ENCODE measurements at places on chromosomes 5 and 9.

- no peaks in the 10 kb centered on the region for H3K4me1 ChIP-seq
- DNase-seq = no peak
- H3K27ac ChIP-seq = no peak overlapping the region
- no peak overlapping the region for H3K4me3 ChIP-seq
- no peaks in the 10 kb centered on the region for H3K36me3 ChIP-seq
Measured at GRCh38 chr5:10671041-10672008, 89.7 kb downstream of the DAP start.

- peaks cover 5% of the 10 kb centered on the region for H3K27me3 ChIP-seq
- no peaks in the 10 kb centered on the region for H3K36me3 ChIP-seq
- H3K4me1 ChIP-seq = no peaks in the 10 kb centered on the region
Measured at GRCh38 chr9:84394036-84394435, 53.5 kb upstream of the SLC28A3 start.

DNA sequence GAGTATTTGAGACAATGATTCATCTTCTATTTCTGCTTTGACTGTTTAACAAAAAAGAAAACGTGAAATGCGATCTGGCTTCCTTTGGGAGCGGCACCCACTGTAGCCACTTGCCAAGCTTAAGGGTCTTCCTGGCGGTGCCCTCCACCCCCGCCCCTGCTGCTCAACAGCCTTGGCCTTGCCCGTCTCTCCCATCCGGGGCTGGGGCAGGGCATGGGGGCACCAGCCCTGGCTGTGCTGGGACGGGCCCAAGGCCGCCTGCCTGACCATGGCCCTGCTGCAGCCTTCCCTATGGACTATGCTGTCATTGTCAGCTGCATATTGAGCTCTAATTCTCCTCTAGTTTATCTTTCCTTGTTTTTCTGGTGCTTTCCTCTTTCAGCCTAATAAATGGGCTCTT, 115.8 kb upstream of the CACNA1B start:
- H3K36me3 ChIP-seq = peaks cover 64% of the 10 kb centered on the region
- peaks cover 13% of the 10 kb centered on the region for H3K4me1 ChIP-seq
- DNase-seq = no peak
- H3K27me3 ChIP-seq = no peaks in the 10 kb centered on the region
- no peak overlapping the region for H3K27ac ChIP-seq

- no peaks in the 10 kb centered on the region for H3K36me3 ChIP-seq
- no peak overlapping the region for H3K4me3 ChIP-seq
- no peak for DNase-seq
Measured at GRCh38 chr9:8637626-8638025, 838.0 kb upstream of the DMAC1 start.

DNA sequence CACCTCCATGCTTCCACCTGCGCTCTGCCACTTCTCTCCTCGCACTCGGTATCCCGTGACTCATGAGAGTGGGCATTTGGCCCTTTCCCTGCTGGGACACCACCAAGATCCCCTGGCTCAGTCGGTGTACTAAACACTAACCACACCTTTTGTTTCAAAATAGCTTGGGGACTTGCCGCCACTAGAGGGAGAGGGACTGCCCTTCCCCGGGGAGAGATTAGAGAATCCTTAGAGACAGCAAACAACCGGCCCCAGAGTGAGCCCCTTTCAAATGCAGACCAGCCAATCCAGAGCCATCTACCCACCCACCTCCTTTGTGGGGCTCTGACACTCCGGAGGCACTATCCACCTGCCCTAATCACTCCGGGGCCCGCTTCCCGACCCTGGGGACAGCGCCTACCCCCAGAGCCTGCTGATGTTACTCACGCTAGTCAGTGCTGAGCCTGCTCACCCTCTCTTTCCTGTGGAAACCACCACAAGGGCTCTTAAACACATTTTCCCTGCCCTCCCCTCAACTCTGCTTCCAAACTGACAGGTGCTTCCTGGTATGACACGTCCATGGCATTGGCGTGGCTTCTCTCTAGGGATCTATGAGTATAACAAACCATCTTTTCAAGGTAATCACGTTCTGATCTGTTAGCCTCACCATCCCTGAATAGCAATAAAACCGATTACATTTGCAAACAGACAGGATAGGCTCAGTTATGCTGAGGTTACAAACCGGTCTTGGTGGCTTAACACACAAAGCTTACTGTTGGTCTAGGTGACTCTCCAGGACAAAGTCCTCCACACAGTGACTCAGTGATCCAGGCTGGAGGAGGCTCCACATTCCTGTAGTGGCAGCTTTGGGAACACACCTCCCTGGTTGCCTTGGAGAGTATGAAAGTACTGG, 180.1 kb upstream of the MVB12B start:
- no peaks in the 10 kb centered on the region for H3K36me3 ChIP-seq
- peaks cover 3% of the 10 kb centered on the region for H3K4me1 ChIP-seq
- no peak overlapping the region for H3K4me3 ChIP-seq
- H3K27me3 ChIP-seq = peaks cover 57% of the 10 kb centered on the region
- no peak overlapping the region for H3K27ac ChIP-seq

DNA sequence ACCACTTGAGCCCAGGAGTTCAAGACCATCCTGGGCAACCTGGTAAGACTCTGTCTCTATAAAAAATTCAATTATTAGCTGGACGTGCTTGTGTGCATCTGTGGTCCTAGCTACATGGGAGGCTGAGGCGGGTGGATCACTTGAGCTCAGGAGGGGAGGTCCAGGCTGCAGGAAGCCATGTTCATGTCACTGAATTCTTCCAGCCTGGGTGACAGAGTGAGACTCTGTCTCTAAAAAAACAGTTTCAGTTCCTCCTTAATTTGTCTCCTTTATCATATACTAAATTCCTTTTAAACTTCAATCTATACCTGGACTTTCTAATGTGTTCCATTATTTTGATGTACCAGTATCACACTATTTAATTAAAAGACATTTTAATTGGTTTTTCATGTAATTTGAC, 422.2 kb upstream of the TLE4 start:
- no peak for DNase-seq
- peaks cover 3% of the 10 kb centered on the region for H3K4me1 ChIP-seq
- H3K27me3 ChIP-seq = no peaks in the 10 kb centered on the region
- no peak overlapping the region for H3K27ac ChIP-seq
- no peak overlapping the region for H3K4me3 ChIP-seq

- no peak for DNase-seq
- H3K4me3 ChIP-seq = no peak overlapping the region
- no peaks in the 10 kb centered on the region for H3K36me3 ChIP-seq
- H3K4me1 ChIP-seq = peaks cover 4% of the 10 kb centered on the region
- no peak overlapping the region for H3K27ac ChIP-seq
- peaks cover 5% of the 10 kb centered on the region for H3K27me3 ChIP-seq
Measured at GRCh38 chr9:99449726-99450125, 227.6 kb downstream of the SEC61B start.

- H3K27me3 ChIP-seq = no peaks in the 10 kb centered on the region
- H3K27ac ChIP-seq = peak overlapping the region; percentile 14
- H3K4me1 ChIP-seq = peaks cover 35% of the 10 kb centered on the region
- DNase-seq = no peak
Measured at GRCh38 chr5:124648902-124649467, 97.5 kb downstream of the ZNF608 start.

GRCh38 chr9:37454238-37454637, 11.0 kb downstream of the ZBTB5 start:
- H3K4me1 ChIP-seq = peaks cover 54% of the 10 kb centered on the region
- H3K4me3 ChIP-seq = no peak overlapping the region
- peaks cover 6% of the 10 kb centered on the region for H3K36me3 ChIP-seq
- no peaks in the 10 kb centered on the region for H3K27me3 ChIP-seq
- no peak overlapping the region for H3K27ac ChIP-seq

GRCh38 chr5:157516006-157516405, 56.0 kb downstream of the NIPAL4 start:
- no peaks in the 10 kb centered on the region for H3K36me3 ChIP-seq
- H3K27ac ChIP-seq = peak overlapping the region; percentile 22
- H3K4me3 ChIP-seq = no peak overlapping the region
- no peaks in the 10 kb centered on the region for H3K27me3 ChIP-seq
- no peak for DNase-seq

DNA sequence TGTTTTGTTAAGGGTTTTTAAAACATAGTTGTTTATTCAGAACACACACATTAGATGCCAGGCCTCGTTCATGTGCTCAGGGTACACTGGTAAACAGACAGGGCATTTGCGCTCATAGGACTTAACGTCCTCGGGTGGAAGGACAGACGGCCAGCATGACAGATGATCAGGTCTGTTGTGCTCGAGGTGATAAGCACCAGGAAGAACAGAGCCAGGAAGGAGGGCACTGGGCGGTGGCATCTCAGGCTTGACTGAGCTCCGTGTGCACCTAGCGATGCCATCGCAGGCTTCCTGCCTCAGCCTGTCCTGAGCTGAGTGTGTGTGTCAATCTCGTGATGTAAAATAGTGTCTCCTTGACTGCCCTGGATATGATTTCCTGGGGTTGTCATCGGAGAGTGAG, 96.5 kb downstream of the EHMT1 start:
- H3K27ac ChIP-seq = no peak overlapping the region
- H3K4me1 ChIP-seq = peaks cover under 1% of the 10 kb centered on the region
- H3K4me3 ChIP-seq = no peak overlapping the region

DNA sequence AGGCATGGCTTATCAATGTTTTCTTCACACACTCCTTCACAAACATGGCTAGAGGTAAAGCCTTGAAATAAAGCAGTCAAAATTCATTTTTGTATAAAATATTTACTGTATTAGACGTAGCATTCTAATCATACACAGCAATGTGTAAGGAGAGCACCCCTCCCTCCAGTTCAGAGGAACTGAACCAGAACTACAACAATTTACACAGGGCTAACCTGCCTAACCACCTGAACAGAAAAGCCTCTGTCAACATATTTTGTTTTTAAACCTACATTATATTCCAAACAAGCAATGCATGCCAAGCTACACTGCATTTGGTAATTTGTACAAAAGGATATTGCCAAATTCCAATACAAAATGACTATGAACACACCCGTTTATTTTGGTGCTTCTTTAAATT, 41.6 kb downstream of the MLLT3 start:
- H3K36me3 ChIP-seq = no peaks in the 10 kb centered on the region
- no peak for DNase-seq
- H3K27ac ChIP-seq = peak overlapping the region; percentile 4
- H3K4me3 ChIP-seq = no peak overlapping the region
- peaks cover 17% of the 10 kb centered on the region for H3K4me1 ChIP-seq

- no peak overlapping the region for H3K27ac ChIP-seq
- peaks cover 21% of the 10 kb centered on the region for H3K4me1 ChIP-seq
- H3K36me3 ChIP-seq = no peaks in the 10 kb centered on the region
- H3K4me3 ChIP-seq = no peak overlapping the region
Measured at GRCh38 chr5:189976-190365, 1.3 kb upstream of the LRRC14B start.

DNA sequence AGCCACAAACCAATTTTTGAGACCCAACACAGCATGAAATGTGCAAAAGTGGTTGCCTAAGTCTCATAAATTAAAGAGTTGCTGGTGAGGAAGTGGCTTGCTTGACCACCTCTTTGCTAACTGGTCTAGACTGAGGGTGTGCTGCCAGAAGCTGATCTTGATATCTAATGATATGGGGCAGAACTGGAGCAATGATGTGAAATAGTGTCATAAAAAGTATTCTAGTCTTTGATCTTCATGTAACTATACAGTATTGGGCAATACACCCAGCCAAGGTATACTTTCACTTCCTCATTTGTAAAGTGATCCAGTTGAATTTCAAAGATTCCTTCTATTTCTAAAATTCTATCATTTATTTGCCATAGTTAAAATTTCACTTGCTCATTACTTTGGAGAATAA, 5.9 kb upstream of the YTHDC2 start:
- no peaks in the 10 kb centered on the region for H3K36me3 ChIP-seq
- no peaks in the 10 kb centered on the region for H3K27me3 ChIP-seq
- DNase-seq = no peak
- H3K27ac ChIP-seq = no peak overlapping the region
- H3K4me1 ChIP-seq = no peaks in the 10 kb centered on the region

DNA sequence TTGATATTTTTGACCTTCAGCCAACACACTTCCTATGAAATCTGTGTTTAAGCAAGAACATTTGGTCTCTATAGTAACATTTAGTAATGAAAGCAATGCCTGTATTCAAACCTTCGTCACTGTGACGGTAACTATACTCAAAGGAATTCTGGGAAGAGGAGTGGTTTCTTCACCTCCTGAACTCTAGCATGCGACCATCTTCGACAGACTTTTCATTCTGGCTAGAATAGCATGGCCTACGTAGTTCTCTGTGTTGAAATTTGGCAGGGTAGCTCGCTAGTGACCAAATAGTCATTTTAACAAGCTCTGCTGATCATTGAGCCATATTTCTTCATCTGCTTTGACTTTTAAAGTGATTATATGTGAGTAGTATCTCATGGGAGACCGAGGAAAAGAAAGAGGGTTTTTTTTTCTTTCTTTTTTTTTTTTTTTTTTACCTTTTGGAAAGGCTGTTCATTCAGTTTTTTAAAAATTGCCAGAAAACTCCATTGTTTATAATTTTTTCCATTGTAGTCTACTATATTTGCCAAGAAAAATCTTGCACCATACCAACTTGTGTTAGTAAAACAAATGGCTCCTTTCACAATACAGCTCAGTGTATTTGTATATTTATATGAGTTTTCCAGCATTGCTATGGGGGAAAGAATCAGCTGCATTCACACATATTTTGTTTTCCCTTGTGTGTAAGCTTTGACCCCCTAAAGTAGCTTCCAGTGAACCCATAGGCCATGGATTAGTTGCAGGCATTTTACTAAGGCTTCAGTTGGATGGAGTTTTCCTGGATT, 166.8 kb downstream of the NNT start:
- H3K27me3 ChIP-seq = no peaks in the 10 kb centered on the region
- no peak overlapping the region for H3K4me3 ChIP-seq

GRCh38 chr9:21831841-21832509, 29.5 kb downstream of the MTAP start:
- peaks cover 49% of the 10 kb centered on the region for H3K36me3 ChIP-seq
- no peaks in the 10 kb centered on the region for H3K27me3 ChIP-seq
- peaks cover 8% of the 10 kb centered on the region for H3K4me1 ChIP-seq
- H3K27ac ChIP-seq = peak overlapping the region; percentile 28

DNA sequence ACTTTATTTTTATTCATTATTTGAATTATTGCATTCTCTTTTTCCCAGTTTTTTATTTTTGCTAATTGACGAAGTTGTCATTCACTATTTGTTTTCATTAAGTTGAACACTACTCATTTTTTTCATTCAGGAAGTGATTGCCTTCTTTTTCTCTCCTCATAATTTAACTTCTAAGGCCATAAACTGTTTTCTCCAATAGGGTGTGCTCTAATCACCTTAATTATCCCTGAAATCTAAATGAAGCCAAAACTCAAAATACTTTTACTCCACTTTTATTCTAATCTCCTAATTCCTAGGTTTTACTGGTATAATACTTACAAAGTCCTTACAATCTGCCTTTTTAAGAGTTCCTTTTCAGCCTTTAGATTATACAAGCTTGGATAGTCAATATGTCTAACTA, 2.9 kb upstream of the OR13C2 start:
- H3K4me3 ChIP-seq = no peak overlapping the region
- no peak overlapping the region for H3K27ac ChIP-seq
- no peaks in the 10 kb centered on the region for H3K36me3 ChIP-seq
- H3K4me1 ChIP-seq = no peaks in the 10 kb centered on the region
- no peaks in the 10 kb centered on the region for H3K27me3 ChIP-seq

- H3K4me1 ChIP-seq = no peaks in the 10 kb centered on the region
- H3K27me3 ChIP-seq = peaks cover 3% of the 10 kb centered on the region
- no peak overlapping the region for H3K27ac ChIP-seq
- DNase-seq = no peak
- no peak overlapping the region for H3K4me3 ChIP-seq
- no peaks in the 10 kb centered on the region for H3K36me3 ChIP-seq
Measured at GRCh38 chr5:62197697-62198096, 108.3 kb upstream of the KIF2A start.

- no peaks in the 10 kb centered on the region for H3K4me1 ChIP-seq
- no peak for DNase-seq
- H3K27ac ChIP-seq = no peak overlapping the region
Measured at GRCh38 chr5:66867618-66868322, 271.6 kb downstream of the MAST4 start.

Data from suprapubic skin (tissue), 4 donors.